SJCRH30 (cell line): ENCODE measurements at places on chromosomes 2 and 18. TPM values are rescaled to one million over a fixed set of nuclear protein-coding genes. Genes with fewer than 3 reads are reported as not detected.
A peak's percentile ranks its signal among the peaks of the same experiment; 100 is the strongest.

GRCh38 chr2:212973347-212973746 lies 178.1 kb downstream of the IKZF2 start:
- no peak for DNase-seq

- DNase-seq = peak; percentile 74
Observed at GRCh38 chr2:12176623-12177454, 430.4 kb downstream of the LPIN1 start.

DNA sequence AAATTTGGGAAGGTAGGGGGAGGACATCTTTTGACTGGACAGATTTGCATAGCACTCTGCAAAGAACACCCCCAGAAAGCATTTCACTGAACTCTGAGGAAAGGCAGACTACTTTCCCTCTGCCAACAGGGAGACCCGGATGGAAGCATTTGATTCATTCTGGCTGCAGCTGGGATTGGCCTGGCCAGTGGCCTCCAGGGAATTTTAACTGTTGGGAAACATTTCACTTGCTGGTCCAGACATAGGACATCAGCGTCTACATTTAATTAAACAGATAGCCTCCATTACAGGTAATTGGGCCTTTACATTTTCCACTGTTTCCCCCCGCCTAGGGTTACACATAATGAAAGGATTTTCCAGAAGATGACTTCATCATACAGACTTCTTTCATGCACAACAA lies 92.8 kb downstream of the MARCHF4 start:
- DNase-seq = no peak

- no peak for DNase-seq
Observed at GRCh38 chr2:23478933-23479683, 94.1 kb downstream of the KLHL29 start.

- DNase-seq = no peak
Observed at GRCh38 chr2:105627534-105627933, 117.2 kb upstream of the NCK2 start.

- DNase-seq = no peak
Observed at GRCh38 chr18:62933261-62933887, 218.0 kb downstream of the PHLPP1 start.

The SCYGR6 gene
- not detected in 2 replicates for total RNA-seq

GRCh38 chr2:240637116-240637900 lies 12.0 kb downstream of the GPR35 start:
- no peak for DNase-seq

DNA sequence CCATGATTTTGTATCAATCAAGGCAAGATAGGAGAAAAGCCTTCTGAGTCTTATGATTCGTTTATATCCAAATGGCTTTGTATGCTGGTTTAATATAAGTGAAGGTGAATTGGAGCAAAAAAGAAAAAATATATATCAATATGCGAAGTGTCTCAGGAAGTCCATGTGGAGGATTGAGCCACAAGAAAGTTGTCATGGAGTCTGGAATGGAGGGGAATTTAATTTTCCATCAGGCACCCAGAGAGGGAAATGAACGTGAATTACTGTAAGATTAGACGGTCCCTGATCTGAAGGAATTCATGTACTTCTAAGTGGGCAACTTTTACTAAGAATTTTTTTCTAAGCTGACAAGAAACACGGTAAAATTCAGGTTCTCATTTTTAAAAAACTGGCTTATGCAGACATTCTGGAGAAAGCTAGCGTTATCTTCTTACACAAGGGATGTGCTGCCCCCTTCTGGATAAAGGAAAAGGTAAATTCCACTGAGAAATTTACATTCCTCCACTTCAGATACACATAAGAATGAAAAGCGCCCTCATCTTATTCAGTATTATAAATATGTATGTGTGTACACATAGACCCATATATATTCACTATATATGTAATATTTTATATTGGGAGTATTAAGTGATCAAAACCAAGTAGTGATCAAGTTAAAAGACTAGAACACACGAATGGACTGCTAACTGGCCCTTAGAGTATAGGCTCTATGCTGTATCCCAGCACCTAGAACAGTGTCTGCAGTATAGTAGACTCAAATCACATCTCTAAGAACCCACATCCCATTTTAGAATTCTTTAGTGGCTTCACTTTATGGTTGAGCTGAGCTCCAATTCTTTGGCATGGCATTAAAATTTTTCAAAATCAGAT lies 289.0 kb upstream of the TFPI start:
- peak; percentile 58 for DNase-seq

The PLEKHH2 gene
- 5.4 and 7.1 TPM in 2 replicates for total RNA-seq

The XDH gene
- 0.03 TPM in 1 of 2 replicates, not detected in the other for total RNA-seq

DNA sequence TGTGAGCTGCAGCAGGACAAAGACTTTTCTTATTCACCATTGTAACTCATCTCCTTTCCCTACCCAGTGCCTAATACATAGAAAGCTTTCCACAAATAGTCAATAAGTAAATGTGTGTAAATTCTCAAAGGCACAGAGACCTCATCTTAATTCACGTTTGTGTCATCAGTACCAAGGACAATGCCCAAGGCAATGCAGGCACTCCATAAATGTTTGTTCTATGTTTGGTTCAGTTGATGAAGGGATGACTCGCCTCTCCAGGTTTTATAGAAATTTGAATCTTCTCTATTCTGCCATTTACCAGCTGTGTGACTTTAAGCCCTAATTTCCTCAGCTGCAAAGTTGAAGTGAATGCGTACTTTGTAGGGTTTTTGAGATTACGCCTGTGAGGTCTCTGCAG lies 2.1 kb upstream of the MOGAT1 start:
- DNase-seq = no peak

DNA sequence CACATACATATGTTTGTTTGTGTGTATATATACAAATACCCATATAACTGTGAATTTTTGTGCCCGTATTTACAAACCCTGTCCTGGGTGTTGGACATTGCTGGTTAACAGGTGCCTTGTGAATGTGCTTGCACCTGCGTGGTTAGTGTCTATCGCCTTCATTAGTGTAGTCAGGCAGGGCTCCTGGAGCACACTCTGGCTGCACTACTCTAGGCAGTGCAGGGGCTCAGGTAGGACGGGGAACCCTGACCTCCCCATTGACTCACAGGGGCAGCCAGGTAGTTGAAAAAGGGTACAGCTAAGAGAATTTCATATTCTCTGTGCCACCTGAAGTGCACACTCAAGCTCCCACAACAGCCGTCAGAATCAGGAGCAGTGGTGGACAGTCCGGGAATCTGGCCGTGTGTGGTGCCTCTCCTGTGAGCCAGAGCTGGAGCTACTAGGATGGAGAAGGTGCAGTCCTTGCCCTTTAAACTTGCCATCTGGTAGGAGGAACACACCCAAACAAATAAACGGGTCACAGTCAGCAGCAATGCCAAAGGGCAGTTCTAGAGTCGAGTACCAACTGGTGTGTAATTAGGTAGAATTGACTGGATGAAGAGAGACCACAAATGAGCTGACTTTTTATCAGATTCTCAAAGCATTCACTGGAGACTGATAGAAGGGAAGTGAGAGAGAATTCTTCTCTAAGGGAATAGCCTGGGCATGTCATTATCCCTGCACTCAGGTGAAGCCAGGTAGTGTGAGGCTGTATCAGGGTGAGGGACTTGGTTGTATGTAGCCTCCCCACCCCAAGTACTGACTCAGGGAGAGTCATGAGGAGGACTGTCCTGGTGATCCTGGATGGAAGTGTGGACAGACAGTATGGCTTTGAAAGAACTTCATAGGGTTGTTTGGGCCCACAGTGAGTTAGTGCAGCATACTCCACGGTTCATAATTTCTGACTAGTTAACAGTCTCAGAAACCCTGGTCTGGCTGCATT lies 44.1 kb downstream of the FARP2 start:
- DNase-seq = no peak

- DNase-seq = no peak
Observed at GRCh38 chr2:73359915-73360697, 25.5 kb upstream of the ALMS1 start.

GRCh38 chr2:167318581-167318980 lies 430.3 kb downstream of the XIRP2 start:
- DNase-seq = no peak

GRCh38 chr18:9009703-9010488 lies 92.6 kb upstream of the NDUFV2 start:
- DNase-seq = no peak

DNA sequence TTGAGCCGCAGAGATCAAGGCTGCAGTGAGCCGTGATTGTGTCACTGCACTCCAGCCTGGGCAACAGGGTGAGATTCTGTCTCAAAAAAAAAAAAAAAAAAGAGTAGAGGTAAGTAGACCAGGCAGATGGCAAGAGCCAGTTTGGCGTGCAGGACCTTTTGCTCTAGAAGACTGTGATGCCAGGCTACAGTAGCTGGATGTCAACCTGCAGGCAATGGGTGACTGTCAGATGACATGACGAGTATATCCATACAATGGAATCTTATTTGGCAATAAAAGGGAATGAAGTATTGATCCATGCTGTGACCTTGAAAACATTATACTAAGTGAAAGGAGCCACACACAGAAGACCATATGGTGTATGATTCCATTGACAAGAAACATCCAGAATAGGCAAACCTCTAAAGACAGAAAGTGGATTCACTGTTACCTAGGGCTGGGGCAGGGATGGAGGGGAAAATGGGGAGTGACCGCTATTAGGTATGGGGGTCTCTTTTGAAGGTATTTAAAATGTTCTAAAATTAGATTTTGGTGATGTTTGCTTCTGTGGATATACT lies 11.2 kb upstream of the DGUOK start:
- no peak for DNase-seq

- no peak for DNase-seq
Observed at GRCh38 chr2:165637396-165637795, 156.7 kb downstream of the GALNT3 start.

The CCDC85A gene
- total RNA-seq = not detected in 2 replicates

GRCh38 chr2:48085888-48086287 lies 179.6 kb upstream of the FBXO11 start:
- no peak for DNase-seq
